ENCODE measurements at places on chromosomes 16 and 17.

- no peak overlapping the region for H3K4me3 ChIP-seq
- DNase-seq = peak; percentile 83
- no peaks in the 10 kb centered on the region for H3K36me3 ChIP-seq
- H3K4me1 ChIP-seq = peaks cover 39% of the 10 kb centered on the region
- H3K27ac ChIP-seq = peak overlapping the region; percentile 73
These were observed 251.9 kb downstream of the SEC14L1 start for GRCh38 chr17:77392376-77393273.

GRCh38 chr17:82376042-82376730, 4.6 kb downstream of the UTS2R start:
- H3K36me3 ChIP-seq = no peaks in the 10 kb centered on the region
- no peak overlapping the region for H3K4me3 ChIP-seq

GRCh38 chr16:2516391-2517240, 2.9 kb downstream of the ATP6V0C start:
- peak overlapping the region; percentile 79 for H3K27ac ChIP-seq
- no peaks in the 10 kb centered on the region for H3K27me3 ChIP-seq
- DNase-seq = no peak
- peaks cover 31% of the 10 kb centered on the region for H3K4me1 ChIP-seq
- no peaks in the 10 kb centered on the region for H3K36me3 ChIP-seq

GRCh38 chr17:10605221-10605783, 51.8 kb downstream of the MYH3 start:
- no peaks in the 10 kb centered on the region for H3K4me1 ChIP-seq
- H3K27ac ChIP-seq = no peak overlapping the region
- H3K27me3 ChIP-seq = no peaks in the 10 kb centered on the region
- no peaks in the 10 kb centered on the region for H3K36me3 ChIP-seq
- no peak overlapping the region for H3K4me3 ChIP-seq

GRCh38 chr17:78313735-78314648, 45.9 kb downstream of the SOCS3 start:
- peak overlapping the region; percentile 98 for H3K27ac ChIP-seq
- peak overlapping the region; percentile 40 for H3K4me3 ChIP-seq
- H3K27me3 ChIP-seq = no peaks in the 10 kb centered on the region
- DNase-seq = peak; percentile 93
- H3K36me3 ChIP-seq = no peaks in the 10 kb centered on the region

- no peaks in the 10 kb centered on the region for H3K4me1 ChIP-seq
- DNase-seq = no peak
- no peaks in the 10 kb centered on the region for H3K27me3 ChIP-seq
These were observed 8.0 kb upstream of the KRTAP2-4 start for GRCh38 chr17:41073676-41074075.

DNA sequence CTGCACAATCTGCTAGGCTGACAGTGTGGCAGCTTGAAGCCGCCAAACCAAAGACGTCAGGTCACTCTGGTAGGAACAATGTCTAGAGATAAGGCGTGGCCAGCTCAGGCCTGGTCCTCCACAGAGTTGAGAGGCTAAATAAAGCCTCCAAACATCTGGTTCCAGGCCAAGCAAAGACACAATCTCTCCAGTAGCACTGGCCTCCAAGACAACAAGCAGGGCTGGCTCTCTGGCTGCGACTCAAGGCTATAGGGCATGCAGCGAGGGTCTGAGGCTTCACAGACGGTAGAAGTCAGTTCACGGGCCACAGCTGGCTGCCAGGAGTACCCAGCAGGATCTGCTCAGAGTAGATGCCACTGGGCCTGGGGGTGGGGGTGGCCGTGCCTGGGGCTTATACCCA, 75.6 kb downstream of the ABR start:
- DNase-seq = no peak
- H3K27ac ChIP-seq = no peak overlapping the region
- no peak overlapping the region for H3K4me3 ChIP-seq
- no peaks in the 10 kb centered on the region for H3K27me3 ChIP-seq
- peaks cover 19% of the 10 kb centered on the region for H3K4me1 ChIP-seq

- no peak for DNase-seq
- peaks cover 6% of the 10 kb centered on the region for H3K4me1 ChIP-seq
- peak overlapping the region; percentile 41 for H3K27ac ChIP-seq
- no peaks in the 10 kb centered on the region for H3K27me3 ChIP-seq
- peak overlapping the region; percentile 97 for H3K4me3 ChIP-seq
These were observed 593 bp downstream of the SLC38A7 start for GRCh38 chr16:58684001-58684353.

GRCh38 chr17:20236578-20237227, 227.5 kb downstream of the SPECC1 start:
- no peak for DNase-seq
- no peak overlapping the region for H3K27ac ChIP-seq
- H3K4me3 ChIP-seq = no peak overlapping the region
- peaks cover 5% of the 10 kb centered on the region for H3K36me3 ChIP-seq

DNA sequence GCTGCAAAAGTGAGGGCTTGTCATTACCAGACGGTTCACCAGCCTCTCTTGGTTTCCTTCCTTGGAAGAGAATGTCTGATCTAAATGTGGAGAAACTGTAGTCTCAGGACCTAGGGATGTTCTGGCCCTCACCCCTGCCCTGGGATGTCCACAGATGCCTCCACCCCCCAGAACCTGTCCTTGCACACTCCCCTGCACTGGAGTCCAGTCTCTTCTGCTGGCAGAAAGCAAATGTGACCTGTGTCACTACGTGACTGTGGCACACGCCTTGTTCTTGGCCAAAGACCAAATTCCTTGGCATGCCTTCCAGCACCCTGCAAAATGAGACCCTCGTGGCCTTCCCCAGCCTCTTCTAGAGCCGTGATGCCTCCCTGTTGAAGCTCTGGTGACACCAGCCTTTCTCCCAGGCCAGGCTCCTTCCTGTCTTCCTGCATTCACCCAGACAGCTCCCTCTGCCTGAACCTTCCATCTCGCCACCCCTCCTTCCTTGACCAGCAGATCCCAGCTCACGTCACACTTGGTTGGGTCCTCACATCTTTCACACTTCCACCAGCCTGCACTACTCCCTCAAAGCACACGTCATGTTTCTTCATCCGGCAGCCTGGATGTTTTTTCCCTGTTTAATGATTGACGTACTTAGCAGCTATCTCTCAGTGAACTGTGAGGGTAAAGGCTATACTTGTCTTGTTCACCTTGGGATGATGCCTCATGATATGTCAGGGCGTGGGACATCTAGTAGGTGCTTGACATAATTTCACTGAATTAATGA, 4.3 kb downstream of the ZNF768 start:
- no peaks in the 10 kb centered on the region for H3K36me3 ChIP-seq
- H3K4me3 ChIP-seq = no peak overlapping the region
- DNase-seq = peak; percentile 43

- H3K27ac ChIP-seq = no peak overlapping the region
- no peak for DNase-seq
- H3K36me3 ChIP-seq = no peaks in the 10 kb centered on the region
- H3K27me3 ChIP-seq = no peaks in the 10 kb centered on the region
- H3K4me3 ChIP-seq = no peak overlapping the region
These were observed 116.2 kb downstream of the C17orf67 start for GRCh38 chr17:56717471-56717870.

GRCh38 chr17:82228278-82228841, 482 bp upstream of the SLC16A3 start:
- peak; percentile 78 for DNase-seq
- H3K4me3 ChIP-seq = peak overlapping the region; percentile 64
- H3K4me1 ChIP-seq = peaks cover 5% of the 10 kb centered on the region
- H3K36me3 ChIP-seq = no peaks in the 10 kb centered on the region

DNA sequence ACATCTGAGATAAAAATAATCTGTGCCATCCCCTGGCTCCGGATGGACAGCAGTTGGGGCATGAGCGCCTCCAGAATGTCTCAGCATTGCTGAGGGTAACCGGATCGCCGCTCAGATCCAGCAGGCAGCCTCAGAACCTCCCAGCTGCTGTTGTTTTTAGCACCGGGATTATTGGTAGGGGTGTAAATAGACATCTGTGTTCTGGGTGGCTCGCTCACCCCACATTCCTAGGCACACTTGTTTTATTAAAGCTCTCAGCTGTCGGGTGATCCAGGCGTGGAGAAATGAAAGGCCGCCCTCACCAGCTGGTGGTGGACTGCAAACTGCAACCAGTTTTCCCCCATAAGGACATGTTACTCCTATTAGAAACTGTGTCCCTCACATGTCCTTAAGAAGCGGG, 32.1 kb downstream of the MYH3 start:
- no peaks in the 10 kb centered on the region for H3K4me1 ChIP-seq
- H3K4me3 ChIP-seq = no peak overlapping the region
- no peaks in the 10 kb centered on the region for H3K36me3 ChIP-seq
- no peak for DNase-seq
- no peaks in the 10 kb centered on the region for H3K27me3 ChIP-seq
- H3K27ac ChIP-seq = no peak overlapping the region

DNA sequence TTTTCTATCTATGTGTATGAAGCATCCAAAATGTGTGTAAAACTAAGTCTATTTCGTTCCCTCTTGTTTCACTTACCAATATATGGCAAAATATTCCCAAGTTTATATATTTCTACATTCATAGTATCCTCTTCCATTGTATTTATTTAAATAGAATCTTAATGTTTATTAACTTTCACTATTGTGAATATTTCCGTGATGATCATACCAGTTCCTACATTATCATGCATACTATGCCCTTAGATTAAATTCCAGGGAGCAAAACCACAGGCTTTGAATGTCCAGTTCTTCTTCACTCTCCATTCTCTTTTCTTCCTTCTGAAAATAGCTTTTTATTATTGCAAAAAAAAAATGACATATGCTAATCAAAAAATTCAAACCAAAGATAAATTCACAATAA, 4.0 kb downstream of the MAP2K6 start:
- no peak for DNase-seq
- no peak overlapping the region for H3K27ac ChIP-seq
- no peaks in the 10 kb centered on the region for H3K36me3 ChIP-seq
- H3K27me3 ChIP-seq = no peaks in the 10 kb centered on the region

- H3K36me3 ChIP-seq = no peaks in the 10 kb centered on the region
- DNase-seq = peak; percentile 46
- no peaks in the 10 kb centered on the region for H3K27me3 ChIP-seq
These were observed 137.4 kb upstream of the COX10 start for GRCh38 chr17:13931800-13932460.

DNA sequence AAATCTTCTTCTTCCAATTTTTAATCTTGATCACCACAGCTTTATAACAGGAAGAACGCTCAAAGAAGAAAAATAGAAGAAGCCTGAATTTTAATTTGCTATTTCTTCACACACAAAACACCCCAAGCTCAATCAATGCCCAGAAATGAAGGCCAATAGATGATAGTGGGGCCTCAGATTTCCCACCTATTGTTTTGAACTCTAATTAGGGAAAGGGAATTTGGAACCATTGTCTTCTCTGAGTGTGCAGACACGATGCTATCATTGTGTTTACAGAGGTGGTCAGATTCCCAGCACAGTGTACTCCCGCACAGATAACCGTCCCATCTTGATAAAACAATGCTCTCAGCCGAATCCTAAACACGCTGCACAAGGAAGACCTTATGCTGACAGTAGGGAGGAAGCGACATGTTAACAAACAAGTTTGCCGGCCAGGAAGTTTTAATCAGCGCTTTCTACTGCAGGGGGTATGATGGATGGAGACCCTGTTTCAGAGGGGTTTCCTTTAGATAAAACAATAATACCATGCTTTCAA, 684.7 kb downstream of the MAF start:
- DNase-seq = no peak
- H3K36me3 ChIP-seq = no peaks in the 10 kb centered on the region
- no peak overlapping the region for H3K4me3 ChIP-seq
- no peaks in the 10 kb centered on the region for H3K4me1 ChIP-seq
- no peaks in the 10 kb centered on the region for H3K27me3 ChIP-seq

GRCh38 chr17:81228834-81229665, 6.3 kb upstream of the CEP131 start:
- H3K27ac ChIP-seq = no peak overlapping the region
- H3K27me3 ChIP-seq = no peaks in the 10 kb centered on the region
- no peak for DNase-seq
- no peaks in the 10 kb centered on the region for H3K4me1 ChIP-seq

DNA sequence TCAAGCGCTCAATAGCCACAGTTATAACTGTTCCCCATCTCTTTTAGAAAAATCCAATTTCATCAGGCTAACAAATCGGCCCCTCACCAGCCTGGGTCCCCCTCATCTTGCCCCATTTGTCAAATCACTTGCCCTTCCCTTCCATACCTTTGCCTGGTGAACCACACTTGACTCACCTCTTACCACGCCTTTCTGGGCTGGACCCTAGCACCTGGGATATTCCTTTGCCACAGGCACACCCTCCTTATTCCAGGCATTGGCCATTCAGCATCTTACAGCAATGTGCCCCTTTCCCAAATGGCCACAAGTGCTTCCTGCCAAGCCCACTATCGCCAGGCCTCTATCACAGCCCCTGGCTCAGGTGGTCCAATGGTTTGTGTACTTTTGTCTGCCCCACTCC, 14.9 kb downstream of the CMTM4 start:
- no peak overlapping the region for H3K4me3 ChIP-seq
- H3K27me3 ChIP-seq = no peaks in the 10 kb centered on the region
- H3K36me3 ChIP-seq = no peaks in the 10 kb centered on the region
- no peak for DNase-seq
- no peaks in the 10 kb centered on the region for H3K4me1 ChIP-seq
- H3K27ac ChIP-seq = no peak overlapping the region

DNA sequence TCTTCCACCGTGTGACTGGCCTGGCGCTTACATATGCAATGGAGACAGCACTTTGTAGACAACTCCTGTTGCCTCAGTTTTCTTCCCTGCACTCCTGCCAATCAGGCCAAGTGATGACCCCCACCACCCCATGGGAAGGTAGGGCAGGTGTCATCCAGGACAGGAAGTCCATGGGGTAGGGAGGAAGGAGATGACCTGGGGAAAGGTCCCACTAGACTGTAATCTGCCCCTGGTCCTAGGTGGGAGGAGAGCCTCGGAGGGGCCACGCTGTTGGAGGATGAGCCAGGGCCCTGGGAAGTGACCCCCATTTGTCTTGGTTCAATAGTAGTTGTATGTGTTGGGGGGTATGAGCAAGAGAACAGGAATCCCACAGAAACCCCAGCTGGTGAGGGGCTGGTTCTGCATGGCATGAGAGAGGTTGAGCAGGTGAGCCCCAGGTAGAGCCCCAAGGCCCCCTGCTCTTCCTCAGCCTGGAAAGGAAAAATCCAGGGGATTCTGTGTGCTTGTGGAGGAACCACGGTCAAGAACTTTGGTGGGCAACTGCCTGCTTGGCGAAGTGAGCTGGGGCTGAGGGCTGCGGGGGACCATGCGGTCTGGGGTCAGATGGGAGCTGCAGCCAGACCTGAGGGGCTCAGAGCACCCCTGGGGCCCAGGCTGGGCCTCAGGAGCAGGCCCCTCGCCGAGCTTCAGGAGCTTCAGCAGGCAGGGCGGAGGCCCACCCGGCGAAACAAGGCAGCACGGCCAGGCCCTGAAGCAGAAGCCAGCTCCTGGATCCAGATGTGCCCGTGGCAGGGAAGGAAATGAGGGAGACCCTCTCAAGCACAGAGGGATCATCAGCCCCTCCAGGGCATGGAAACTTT, 50.7 kb downstream of the NT5M start:
- H3K27me3 ChIP-seq = no peaks in the 10 kb centered on the region
- H3K27ac ChIP-seq = no peak overlapping the region
- H3K36me3 ChIP-seq = no peaks in the 10 kb centered on the region
- no peaks in the 10 kb centered on the region for H3K4me1 ChIP-seq
- DNase-seq = no peak
- H3K4me3 ChIP-seq = no peak overlapping the region
